H1 (cell line): ENCODE measurements at places on chromosomes 5 and 9. TPM values are rescaled to one million over a fixed set of nuclear protein-coding genes. Genes with fewer than 3 reads are reported as not detected.

DNA sequence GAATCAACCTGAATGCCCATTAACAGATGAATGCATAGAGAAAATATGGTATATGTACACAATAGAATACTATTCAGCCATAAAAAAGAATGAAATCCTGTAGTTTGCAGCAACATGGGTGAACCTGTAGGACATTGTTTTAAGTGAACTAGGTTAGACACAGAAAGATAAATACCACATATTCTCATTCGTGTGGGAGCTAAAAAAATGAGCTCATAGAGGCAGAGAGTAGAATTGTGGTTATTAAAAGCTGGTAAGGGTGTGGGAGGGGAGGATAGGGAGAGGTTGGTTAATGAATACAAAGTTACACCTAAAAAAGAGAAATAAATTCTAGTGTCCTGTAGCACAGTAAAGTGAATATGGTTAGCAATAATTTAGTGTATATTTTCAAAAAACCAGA is 23.5 kb downstream of the PTTG1 start:
- DNase-seq: no peak
- H3K4me3 ChIP-seq: no peak overlapping the region
- no peaks in the 10 kb centered on the region for H3K36me3 ChIP-seq
- H3K27me3 ChIP-seq: no peaks in the 10 kb centered on the region

GRCh38 chr5:131377785-131378325 is 114.0 kb downstream of the CDC42SE2 start:
- H3K27me3 ChIP-seq: no peaks in the 10 kb centered on the region
- no peaks in the 10 kb centered on the region for H3K36me3 ChIP-seq
- H3K27ac ChIP-seq: no peak overlapping the region
- no peak for DNase-seq
- H3K4me3 ChIP-seq: no peak overlapping the region
- no peaks in the 10 kb centered on the region for H3K4me1 ChIP-seq

DNA sequence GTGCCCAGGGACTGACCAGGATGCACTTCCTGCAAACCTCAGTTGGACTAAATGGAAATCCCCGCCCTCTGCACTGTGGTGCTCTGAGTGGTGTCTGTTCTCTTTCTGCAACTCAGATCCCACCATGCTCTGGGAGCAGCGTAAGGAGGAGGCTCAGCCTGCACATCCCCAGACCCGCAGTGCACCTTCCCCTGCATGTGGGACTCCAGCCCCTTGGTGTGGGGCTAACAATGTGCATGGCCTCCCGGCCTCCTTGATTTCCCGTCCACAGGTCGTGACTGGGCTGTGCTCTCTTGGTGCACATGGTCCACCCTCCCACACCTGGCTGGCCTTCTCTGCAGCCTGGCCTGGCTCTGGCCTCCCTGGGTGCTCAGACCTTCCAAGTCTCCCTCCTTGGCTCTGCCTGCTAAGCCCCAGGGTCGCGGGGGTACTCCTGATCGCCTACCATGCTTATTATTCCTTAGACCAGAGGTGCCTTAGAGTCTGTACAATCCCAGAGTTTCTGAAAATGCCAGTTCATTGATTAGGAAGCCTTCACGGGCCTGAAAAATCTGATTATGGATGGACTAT is 397.5 kb downstream of the IRX2 start:
- no peak overlapping the region for H3K4me3 ChIP-seq
- H3K4me1 ChIP-seq: no peaks in the 10 kb centered on the region
- DNase-seq: no peak
- no peaks in the 10 kb centered on the region for H3K36me3 ChIP-seq
- no peaks in the 10 kb centered on the region for H3K27me3 ChIP-seq

The PCDHAC2 gene
- total RNA-seq: 3.7 and 4.9 TPM in 2 replicates

DNA sequence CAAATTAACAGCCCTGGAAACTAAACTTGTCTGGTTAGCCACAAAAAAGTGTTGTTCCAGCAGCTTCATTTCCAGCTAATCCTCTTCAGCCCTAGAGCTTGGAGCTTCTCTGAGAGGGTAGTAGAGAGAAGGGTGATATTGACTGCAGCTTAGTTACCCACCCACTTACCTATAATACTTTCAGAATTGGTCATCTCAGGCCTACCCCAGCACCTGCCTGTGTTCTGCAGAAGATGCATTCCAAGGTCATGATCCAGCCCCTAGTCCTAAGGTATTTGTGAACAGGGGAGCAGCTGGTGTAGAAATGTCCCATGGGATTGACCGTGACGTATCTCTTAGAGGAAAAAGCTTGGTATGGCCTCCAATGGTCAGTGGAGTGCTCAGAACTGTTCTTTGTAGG is 289.0 kb downstream of the NR3C1 start:
- no peak overlapping the region for H3K4me3 ChIP-seq
- no peaks in the 10 kb centered on the region for H3K27me3 ChIP-seq
- no peaks in the 10 kb centered on the region for H3K36me3 ChIP-seq
- no peak for DNase-seq
- no peak overlapping the region for H3K27ac ChIP-seq

- no peak overlapping the region for H3K4me3 ChIP-seq
- H3K27ac ChIP-seq: no peak overlapping the region
- H3K4me1 ChIP-seq: no peaks in the 10 kb centered on the region
- peaks cover 17% of the 10 kb centered on the region; the same call in 1 of the 2 replicates for H3K36me3 ChIP-seq
- DNase-seq: no peak
These were observed 75.6 kb downstream of the PRRT1B start for GRCh38 chr9:131620764-131621520.

The SLC9A3 gene
- total RNA-seq: 0.95 and 1.1 TPM in 2 replicates

DNA sequence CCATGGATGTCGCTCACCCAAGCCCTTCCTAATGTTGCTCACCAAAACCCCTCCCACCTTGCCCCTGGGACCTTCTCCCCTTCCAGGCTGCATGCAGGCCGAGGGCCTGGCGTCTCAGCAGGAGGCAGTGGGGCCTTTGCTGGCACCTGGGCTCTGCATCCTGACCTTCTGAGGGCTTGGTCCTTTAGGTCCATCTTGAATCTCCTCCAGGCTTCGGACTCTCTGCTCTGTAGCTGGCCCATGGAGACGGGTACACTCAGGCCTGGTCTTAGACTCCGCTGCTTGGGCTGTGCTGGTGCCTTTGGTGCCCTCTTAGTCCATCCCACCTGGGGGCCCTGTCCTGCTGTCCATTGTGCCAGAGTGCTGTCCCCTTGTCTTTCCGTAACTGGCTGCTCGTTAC is 14.0 kb downstream of the TENT4A start:
- no peak overlapping the region for H3K4me3 ChIP-seq
- H3K36me3 ChIP-seq: no peaks in the 10 kb centered on the region
- DNase-seq: no peak
- H3K4me1 ChIP-seq: peaks cover 9% of the 10 kb centered on the region
- H3K27me3 ChIP-seq: no peaks in the 10 kb centered on the region

The NR5A1 gene
- 0.42 and 0.58 TPM in 2 replicates for total RNA-seq

GRCh38 chr5:177242304-177242703 is 61.2 kb downstream of the RAB24 start:
- no peaks in the 10 kb centered on the region for H3K4me1 ChIP-seq
- no peak overlapping the region for H3K27ac ChIP-seq
- no peak for DNase-seq
- H3K27me3 ChIP-seq: no peaks in the 10 kb centered on the region
